Activated B cell treated with CpG ODN at 0.5 μM for 24 hours (primary cell): ENCODE measurements at places on chromosomes 13 and 19. TPM values are rescaled to one million over a fixed set of nuclear protein-coding genes. Genes with fewer than 3 reads are reported as not detected.

GRCh38 chr19:47315125-47315821 lies 5.6 kb downstream of the C5AR1 start:
- peaks cover 19% of the 10 kb centered on the region for H3K27me3 ChIP-seq
- no peaks in the 10 kb centered on the region for H3K4me1 ChIP-seq
- no peak overlapping the region for H3K27ac ChIP-seq
- no peak overlapping the region for H3K4me3 ChIP-seq
- H3K36me3 ChIP-seq: no peaks in the 10 kb centered on the region
- no peak for DNase-seq

- H3K27me3 ChIP-seq: no peaks in the 10 kb centered on the region
- peak overlapping the region; percentile 98 for H3K4me3 ChIP-seq
- peak overlapping the region; percentile 89 for H3K27ac ChIP-seq
- no peak for DNase-seq
Observed at GRCh38 chr19:36688058-36688457, 646 bp downstream of the ZNF567 start.

The SMARCA4 gene
- 85.1 and 93.6 TPM in 2 replicates for total RNA-seq

- H3K36me3 ChIP-seq: peaks cover 26% of the 10 kb centered on the region
- peaks cover 11% of the 10 kb centered on the region for H3K4me1 ChIP-seq
- DNase-seq: no peak
- H3K27me3 ChIP-seq: no peaks in the 10 kb centered on the region
- H3K4me3 ChIP-seq: no peak overlapping the region
Observed at GRCh38 chr19:2574478-2574931, 98.6 kb downstream of the GADD45B start.

The IZUMO2 gene
- not detected in 2 replicates for total RNA-seq
